A375 (cell line): ENCODE measurements at places on chromosomes 5 and 9. TPM values are rescaled to one million over a fixed set of nuclear protein-coding genes. Genes with fewer than 3 reads are reported as not detected.

NPR3 gene
- total RNA-seq = 0.40 TPM in 1 of 2 replicates, not detected in the other

ITK gene
- not detected in 2 replicates for total RNA-seq

GRM6 gene
- total RNA-seq = not detected in 2 replicates

ORM2 gene
- total RNA-seq = not detected in 2 replicates
